ENCODE measurements at places on chromosomes 3 and 15.

GRCh38 chr3:159236321-159236720 is 434.5 kb downstream of the MFSD1 start:
- DNase-seq: no peak

- no peak for DNase-seq
Observed at GRCh38 chr15:93152951-93153350, 63.9 kb upstream of the RGMA start.

DNA sequence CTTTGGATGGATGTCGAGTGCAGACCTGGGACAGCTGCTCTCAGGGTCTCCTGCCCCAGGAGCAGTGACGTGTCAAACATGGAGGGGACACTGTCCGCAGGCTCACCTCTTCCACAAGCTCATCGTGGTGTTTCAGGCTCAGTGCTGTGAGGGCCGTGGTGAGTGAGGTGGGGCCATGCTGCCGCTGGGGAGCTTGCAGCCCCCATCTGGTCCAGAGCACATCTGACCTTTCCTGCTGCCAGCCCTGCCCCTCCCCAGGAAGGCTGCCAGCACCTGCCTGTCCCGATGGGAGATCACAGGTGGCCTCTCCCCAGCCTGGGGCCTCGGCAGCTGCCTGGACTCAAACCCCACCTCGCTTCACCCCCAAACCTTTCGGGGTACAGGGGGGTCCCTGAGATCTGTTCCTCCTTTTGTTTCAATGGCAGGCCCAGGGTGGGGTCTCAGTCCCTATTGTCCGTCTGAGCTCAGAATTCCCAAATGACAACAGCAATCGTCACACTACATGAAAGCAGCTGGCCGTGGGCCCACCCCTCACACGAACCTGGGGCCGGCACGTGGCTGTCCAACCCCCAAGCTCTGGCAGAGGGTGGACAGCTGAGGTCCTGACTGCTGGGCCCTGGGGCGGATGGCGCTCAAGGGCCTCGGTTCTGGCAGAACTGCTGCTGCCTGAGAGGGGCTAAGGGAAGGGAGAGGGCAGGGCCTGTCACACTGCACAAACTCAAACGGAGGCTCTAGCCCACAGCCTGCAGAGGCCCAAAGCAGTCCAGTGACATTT is 65.0 kb upstream of the RPL32 start:
- DNase-seq: no peak

DNA sequence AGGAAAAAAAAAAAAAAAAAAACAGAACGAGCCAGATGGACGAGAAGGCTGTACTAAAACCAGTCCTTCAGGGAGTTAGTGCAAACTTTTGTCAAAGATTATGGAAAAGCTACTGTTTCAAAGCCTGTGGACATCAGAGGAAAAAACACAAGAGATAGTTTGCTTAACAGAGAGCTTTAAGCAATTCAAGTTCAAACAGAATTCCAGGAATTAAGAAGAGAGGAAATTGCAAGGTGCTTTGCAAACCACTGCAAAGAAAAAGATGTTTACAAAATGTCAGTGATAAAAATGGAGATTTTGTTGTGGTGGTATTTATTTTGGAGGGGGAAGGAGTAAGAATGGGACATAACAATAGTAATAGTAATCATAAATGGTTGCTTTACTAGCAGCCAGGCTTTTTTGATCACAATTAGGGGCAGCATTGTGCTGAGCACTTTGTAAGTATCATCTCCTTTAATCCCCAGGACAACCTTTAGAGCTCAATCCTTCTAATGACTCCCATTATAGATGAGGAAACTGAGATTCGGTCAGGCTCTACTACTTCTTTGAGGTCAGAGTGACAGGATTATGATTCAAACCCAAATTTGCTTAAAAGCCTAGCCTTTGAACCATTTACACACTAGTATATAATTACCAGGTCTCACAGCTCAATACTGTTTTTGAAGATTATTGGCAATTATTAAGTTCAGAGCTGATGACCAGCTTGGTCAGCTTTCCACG is 22.4 kb upstream of the ARHGEF3 start:
- no peak for DNase-seq

DNA sequence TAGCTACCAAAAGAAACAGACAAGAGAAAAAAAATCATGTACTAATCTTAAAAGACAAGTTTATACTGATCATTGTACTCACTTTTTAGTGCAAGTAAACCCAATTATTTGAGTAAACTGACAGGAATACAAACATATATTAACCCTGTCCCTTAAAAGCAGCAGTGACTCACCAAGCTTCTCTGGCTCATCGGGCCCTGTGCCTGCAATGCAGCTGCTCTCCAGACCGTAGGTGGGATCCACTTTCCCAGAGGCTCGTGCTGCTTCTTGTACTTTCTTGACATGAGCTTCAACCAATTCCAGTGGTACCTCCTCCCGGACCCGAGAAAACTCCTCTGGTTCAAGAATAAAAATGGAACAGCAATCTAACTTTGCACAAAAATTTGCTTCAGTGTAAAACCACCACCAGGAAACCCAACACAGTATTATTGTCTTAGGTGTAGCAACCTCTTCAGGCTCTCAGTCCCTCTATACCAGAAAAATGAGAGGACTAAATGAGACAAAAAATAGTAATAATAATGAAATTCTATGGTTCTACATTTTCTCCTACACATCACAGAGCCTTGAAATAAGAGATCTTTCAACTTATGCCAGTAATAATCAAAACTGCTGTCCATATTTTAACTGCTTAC is 82.6 kb upstream of the CSPG5 start:
- no peak for DNase-seq

GRCh38 chr3:87575550-87575949 is 299.2 kb upstream of the POU1F1 start:
- no peak for DNase-seq

DNA sequence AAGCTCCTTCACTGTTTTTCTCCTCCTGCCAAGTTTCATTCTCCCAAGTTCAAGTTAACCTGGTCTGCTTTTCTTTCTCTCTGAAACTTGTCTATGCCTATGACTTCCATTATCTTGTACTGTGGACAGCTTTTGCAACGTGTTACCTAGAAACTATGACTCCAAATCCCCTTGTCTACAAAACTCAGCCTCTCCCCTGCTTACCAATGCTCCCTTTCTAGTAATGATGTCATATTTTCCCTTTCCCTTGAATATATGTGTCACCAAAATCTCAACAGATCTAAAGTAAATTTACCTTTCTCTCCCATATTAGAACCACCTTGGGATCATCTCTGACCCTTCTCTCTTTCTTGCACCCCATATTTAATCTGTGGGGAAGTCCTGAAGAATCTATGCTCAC is 10.5 kb upstream of the ABHD2 start:
- DNase-seq: no peak

GRCh38 chr3:40185029-40185695 is 124.3 kb upstream of the EIF1B start:
- no peak for DNase-seq

GRCh38 chr3:117161816-117162215 is 452.2 kb downstream of the TUSC7 start:
- no peak for DNase-seq

- DNase-seq: peak; percentile 4
Observed at GRCh38 chr3:168620854-168621253, 525.1 kb upstream of the GOLIM4 start.

DNA sequence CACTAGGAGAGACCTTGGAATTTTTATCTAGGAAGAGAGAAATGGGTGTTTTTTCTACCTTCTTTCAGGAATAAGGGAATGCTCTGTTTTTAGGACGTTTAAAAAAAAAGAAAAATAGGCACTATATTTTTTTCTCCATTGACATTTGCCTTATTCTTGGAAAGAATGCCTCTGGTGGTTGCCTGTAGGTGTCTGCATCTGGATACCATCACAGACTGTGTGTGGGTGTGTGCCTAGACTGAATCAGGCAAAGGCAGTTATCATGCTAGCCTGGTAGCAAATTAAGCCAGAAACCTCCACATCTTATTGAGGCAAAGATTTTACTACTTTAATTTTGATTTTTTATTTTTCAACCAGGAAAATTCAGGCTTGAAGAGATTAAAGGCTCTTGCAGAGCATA is 513.6 kb upstream of the KCNMB2 start:
- no peak for DNase-seq

DNA sequence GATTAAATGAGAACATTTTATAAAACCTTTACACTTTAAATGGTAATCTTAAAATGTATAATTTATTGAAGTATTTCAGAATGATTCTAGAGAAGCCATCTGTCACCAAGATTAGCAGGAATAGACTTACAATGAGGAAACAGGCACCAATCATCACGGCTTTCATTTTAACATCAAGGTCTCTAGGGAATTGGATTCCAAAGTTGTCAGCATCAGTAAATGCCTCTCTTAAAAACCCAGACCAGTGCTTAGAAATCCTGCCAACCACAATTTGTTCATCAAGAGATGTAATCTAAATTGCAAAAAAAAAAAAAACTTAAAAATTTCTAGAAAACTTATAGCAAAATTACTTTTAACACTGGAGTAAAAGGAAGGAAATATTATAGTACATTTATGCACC is 20.3 kb downstream of the PLSCR2 start:
- DNase-seq: no peak

- DNase-seq: no peak
Observed at GRCh38 chr15:61501815-61502389, 272.8 kb upstream of the RORA start.

DNA sequence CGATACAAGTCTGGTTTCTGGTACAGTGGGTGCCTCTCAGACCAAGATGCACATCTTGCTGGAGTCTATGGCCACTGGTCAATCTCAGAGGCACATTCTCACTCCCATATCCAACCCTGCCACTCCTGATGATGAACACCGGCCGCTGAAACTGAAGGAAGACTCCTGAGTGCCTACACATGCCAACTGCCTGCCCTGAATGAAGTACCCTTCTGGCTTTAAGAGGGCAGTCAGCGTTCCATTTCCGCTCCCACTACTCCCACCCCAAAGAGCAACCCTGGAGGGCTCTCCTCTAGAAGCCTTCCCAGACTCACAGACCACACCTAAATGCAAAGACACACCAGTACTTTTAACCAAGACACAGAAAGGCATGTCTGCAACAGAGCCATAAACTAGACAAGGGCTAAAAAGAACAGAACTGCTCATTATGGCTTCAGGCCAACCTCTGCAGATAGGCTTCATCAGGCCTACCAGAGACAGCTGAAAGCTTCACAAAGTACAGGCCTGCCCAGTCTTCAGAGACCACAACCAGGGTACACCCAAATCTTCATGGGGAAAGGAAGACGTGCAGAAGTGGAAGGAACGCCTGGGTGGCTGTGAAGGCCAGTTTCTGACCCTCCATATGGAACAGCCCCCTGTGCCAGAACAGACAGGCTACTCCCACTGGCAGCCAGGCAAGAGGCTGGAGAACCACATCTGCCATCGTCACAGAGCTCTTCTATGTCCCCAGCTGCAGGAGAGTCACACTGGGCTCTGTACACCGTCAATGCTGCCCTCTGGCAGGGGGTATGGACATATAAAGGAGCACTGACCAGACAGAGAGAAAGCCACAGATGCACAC is 14.3 kb downstream of the ANP32A start:
- DNase-seq: no peak

GRCh38 chr3:3586843-3587646 is 212.2 kb upstream of the LRRN1 start:
- no peak for DNase-seq

GRCh38 chr3:193730511-193730910 is 137.5 kb downstream of the OPA1 start:
- DNase-seq: no peak

- DNase-seq: no peak
Observed at GRCh38 chr3:153437666-153438065, 275.6 kb downstream of the RAP2B start.

DNA sequence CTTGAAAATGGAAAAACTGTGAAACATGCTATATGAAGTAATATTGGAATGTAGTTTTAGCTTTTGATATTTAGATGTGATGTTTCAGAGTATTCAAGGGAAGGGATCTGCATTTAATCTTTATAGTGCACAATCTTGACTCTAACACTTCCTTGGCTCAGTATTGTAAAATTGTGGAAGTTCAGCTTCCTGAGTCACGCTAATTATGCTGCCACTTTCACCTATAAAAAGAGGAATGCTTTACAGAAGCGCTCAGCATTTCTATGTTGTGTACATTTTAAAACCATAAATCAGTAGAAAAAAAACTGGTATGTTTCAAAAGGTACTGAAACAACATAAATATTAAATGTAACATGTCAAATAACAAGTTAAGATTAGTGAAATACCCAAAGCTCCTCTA is 32.6 kb downstream of the SERPINI2 start:
- DNase-seq: no peak

GRCh38 chr3:45029661-45030060 is 3.6 kb downstream of the CLEC3B start:
- DNase-seq: no peak

GRCh38 chr3:101992863-101993262 is 143.5 kb downstream of the NFKBIZ start:
- DNase-seq: no peak

- DNase-seq: no peak
Observed at GRCh38 chr15:57160823-57161560, 215.3 kb upstream of the CGNL1 start.

DNA sequence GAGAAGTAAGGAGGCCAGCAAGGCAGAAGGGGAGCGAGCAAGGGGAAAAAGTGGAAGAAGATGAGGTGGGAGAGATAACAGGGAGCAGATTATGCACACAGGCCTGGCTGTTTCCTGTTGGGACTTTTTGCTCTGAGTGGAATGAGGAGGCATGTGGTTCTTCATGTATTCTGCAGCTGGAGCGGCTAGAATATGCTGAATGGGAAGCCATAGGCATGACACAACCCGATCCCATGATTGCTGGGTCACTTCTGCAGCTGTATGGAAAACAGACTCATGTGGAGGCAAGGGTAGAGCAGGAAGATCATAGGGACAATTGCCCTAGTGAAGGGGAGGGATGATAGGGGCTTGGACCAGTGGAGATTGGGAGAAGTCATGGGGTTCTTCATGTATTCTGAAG is 206.0 kb upstream of the SUCLG2 start:
- DNase-seq: no peak

DNA sequence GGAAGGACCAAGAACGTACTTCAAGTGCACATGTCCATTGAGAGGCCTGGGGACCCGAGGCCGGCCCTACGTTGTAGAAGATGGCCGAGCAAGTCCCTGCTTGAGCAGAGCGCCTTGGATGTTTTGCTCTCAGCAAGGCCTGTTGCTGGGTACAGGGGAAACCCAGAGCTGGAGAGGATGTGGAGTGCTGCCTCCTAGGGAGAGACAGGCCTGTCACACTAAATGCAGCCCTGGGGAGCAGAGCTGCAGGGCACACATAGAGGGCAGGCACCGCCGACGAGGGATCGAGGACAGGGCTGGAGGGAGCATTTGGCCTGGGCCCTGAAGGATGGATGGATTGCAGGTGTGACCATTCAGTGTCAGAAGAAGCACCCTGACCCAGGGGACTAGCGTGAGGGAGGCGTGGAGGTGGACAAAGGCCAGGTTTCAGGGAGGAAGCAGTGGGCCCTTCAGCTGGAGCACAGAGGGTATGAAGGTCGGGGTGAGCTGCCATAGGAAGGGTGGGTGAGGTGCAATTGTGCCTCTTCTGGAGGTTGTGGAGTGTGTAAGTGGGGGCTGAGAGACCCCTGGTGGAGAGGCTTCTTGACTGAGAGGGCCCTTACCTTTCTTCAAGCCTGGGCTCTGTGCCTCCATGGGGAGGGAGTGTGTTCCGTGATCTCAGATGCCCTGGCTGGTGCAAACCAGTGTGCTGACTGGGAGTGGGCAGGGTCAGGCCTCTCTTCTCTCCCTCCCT is 142.4 kb downstream of the CHDH start:
- DNase-seq: no peak

GRCh38 chr3:68973639-68974038 is 39.8 kb downstream of the EOGT start:
- DNase-seq: no peak

GRCh38 chr3:56894881-56895431 is 93.2 kb upstream of the ARHGEF3 start:
- no peak for DNase-seq

GRCh38 chr3:46905661-46906451 is 28.3 kb downstream of the PTH1R start:
- no peak for DNase-seq
